ENCODE measurements at places on chromosomes 4 and X.

DNA sequence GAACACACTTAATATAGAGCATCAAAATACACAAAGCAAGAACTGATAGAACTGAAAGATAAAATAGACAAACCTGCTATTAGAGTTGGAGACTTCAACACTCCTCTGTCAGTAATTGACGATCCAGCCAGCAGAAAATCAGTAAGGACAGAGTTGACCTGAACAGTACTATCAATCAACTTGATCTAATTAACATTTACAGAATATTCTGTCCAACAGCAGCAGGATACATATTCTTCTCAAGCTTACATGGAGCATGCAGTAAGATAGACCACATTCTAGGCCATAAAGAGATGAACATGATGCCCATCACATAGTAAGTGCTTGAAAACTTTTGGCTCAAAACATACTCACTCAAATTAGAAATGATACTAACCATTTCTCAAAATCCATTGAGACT, 196.7 kb upstream of the KLF3 start:
- no peak for DNase-seq

DNA sequence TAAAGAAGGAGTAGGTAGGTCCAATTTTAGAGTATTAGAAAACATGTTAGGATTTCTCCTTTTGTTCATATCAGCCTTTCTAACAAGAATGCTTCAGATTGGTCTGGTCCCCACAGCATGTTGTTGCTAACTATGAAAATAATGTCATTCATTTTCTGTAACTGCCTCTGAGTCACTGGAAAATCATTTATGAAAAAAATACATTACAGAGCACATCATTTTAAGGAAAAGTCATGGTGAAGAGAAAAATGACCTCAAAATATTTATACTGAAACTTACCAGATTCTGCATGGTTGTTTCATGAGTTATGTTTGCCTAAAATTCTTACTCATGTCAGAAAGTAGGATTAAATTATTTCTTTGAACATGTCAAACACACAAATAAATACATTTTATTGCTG, 35.2 kb downstream of the DTHD1 start:
- peak; percentile 24 for DNase-seq

DNA sequence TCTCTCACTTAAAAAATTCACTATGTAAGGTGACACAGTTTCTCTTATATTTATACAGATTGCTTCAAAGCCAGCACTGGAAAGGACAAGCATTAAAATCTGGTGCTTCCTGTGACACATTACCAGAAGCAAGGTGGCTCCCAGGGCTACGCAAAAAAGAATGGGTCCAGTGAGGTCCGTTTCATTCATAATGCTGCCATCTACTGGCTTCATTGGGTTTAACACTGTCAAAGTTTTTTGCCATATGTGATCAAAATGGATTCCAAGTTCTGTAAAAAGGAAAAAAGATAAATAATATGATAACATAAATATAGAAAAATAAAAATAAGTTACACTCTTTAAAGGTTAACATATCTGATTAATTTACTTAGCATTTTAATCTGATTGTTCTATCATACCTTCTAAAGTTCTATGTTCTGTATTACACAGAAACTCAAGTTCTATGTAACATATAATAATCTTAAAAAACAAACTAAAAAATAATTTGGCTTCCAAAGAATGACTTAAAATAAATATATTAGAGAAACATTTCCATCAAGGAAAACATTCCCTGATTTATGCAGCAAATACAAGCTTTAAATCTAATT, 22.1 kb downstream of the YIPF7 start:
- DNase-seq: peak; percentile 52

DNA sequence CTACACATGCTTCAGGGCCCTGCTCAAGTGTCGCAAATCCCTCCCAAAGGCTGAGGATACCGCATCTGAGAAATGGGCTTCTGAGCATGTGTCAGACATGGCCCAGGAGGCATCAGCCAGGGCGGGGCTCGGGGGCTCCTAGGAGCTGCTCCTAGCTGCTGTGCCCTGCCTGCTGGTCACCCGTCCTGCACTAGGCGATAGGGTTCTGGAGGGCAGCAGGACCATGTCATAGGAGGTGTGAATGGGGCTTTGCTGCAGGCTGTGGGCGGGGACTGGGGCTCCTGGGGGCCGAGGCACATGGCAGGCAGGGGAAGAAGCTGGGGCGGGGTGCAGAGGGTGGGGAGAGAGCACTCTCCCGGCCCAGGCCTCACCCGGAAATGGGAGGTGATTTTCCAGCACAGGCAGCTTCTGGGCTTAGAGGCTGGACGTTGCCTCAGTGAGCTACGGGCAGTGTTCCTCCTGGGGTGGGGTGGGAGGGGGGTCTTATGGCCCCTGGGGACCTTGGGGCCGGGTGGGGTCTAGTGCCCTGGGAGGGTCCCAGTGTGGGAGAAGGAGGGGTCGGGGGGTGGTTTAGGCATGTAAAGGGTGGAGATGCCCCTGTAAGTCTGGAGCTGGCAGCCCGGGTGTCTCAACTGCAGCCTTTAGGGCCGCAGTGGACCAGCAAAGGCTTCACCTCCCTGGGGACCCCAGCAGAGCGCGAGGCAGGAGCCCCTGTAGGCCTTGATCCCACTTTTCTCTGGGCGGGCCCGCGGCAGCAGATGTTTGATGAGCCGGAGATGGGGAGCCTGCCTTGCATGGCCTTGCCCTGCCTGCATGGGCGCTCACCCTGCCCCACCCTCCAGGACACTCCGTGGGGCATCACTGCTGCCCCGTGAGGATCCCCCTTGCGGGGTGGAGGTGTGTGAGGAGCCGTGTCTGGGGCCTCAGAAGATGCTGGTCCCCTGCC, 98.6 kb upstream of the LRPAP1 start:
- no peak for DNase-seq

DNA sequence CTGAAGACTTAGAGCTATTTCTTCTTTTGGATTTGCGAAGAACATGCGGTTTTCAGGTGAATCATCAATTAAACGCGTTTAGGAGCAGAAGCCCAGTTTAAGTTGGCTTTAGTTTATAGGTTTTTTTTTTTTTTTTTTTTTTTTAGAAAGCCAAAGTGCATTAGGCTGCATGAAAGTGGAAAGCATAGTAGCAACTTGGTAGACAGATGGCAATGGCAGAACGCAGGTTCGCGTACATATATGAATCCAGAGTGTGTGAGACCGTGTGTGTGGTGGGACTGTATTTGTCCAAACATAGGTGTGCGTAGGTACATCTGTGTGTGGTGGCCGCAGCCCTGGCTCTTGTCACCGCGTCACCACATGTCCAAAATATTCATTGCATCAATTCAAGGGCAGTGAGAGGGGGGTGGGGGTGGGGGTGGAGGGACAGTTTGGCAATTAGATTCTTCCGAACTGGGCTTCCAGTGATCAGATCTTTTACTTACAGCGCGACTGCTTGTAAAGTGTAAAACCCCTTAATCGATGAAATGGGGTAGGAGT, 901 bp downstream of the JADE1 start:
- no peak for DNase-seq

DNA sequence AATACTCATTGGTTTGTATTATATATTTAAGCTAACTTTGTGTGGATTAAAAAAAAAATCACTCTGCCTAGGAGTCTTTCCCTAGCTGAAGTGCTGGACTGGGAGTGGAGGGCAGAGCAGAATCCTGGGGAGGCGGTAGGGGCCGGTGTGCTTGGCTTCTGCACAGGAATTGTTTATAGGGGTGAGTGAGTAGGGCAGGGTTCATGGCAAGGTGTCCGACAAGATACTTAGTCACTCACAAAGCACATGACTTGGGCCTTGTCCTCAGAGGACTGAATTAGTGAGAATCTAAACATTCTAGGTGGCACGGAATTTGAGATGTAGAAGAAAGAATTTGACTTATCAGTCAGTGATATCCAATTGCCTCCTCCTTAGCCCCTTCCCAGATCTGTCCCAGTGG, 32.2 kb downstream of the FNIP2 start:
- no peak for DNase-seq

GRCh38 chrX:109600237-109600651, 24.7 kb downstream of the KCNE5 start:
- DNase-seq: no peak

- DNase-seq: no peak
These were observed 733.3 kb downstream of the RPA4 start for GRCh38 chrX:97616883-97617530.

- no peak for DNase-seq
These were observed 142.5 kb downstream of the COL4A5 start for GRCh38 chrX:108582151-108582550.

DNA sequence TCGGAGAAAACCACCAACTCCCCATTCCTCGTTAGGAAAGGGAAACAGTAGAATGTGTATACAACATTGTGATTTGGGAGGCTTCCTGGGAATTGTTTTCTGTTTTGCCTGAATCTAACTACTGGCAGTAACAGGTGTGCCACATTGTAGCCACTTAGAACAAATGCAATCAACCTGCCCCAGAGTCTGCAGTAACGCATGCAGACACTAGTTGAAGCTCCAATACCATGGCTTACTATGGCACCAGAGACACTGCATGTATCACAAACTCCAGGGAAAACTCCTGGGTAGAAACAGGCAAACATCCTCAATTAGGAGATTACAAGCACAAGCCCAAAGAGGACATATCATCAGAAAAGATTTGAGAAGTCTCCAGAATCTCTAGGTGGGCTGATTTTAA, 154.2 kb upstream of the NEIL3 start:
- DNase-seq: no peak

GRCh38 chrX:68732906-68733493, 85.5 kb downstream of the STARD8 start:
- peak; percentile 41 for DNase-seq

DNA sequence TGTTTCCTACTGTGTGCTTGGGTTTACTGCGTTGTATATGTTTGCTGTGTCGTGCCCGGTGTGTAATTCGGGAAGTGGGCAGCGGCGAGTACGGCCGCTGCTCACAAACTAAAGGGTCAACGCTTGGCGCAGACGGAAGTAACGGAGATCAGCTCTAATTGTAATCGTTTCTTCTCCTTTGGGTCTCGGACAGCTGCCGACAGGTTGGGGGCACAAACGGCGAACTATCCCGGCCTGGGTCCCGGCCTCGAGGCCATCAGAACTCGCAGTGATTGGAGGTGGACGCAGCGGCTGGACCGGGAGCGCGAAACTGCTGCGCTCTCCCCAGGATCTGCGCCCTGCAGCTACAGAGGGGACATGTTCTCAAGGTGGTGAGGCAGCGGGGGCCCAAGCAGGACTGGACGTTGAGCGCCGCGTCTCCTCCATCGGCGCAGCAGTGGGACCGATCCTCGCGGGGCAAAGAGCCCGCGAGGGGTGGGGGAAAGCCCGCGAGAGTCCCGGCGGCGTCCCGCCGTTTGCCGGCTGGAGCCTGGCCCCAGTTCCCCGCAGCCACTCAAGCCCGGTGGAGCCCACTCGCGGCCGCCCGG, 516 bp upstream of the ZIC3 start:
- DNase-seq: no peak

DNA sequence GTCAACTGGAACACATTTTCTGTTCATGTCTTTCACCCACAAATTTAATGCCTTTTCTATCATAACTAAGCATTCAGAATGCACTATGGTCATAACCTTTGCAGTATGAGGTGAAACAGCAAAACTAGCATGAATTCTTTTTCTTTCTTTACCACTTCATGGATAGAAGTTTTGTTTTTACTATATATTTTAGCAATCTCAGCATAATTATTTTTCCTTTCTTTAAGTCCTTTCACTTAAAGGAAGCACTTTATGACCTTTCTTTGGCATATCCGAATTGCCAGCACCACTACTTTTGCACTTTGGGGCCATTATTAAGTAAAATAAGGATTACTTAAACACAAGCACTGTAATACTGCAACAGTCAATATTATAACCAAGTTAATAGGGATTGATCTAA, 115.1 kb upstream of the DKK2 start:
- DNase-seq: no peak

DNA sequence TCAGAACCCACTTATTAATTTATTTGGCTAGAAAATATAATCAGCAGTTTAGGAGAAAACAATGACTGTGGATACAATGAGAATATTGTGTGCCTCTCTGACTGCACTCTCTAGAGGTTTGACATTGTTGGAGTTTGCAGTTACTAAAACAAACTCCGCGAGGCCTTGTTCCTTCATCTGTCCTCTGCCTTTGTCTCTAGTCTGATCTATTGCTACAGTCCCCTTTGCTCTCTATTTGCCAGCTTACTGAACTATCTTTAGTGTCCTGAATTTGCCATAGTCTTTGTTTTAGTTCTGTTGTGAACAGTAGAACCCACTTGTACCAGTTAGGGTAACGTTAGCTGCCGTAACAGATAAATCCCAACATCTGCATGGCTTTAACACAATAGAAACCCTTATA, 81.4 kb upstream of the RPS6KA3 start:
- DNase-seq: no peak

DNA sequence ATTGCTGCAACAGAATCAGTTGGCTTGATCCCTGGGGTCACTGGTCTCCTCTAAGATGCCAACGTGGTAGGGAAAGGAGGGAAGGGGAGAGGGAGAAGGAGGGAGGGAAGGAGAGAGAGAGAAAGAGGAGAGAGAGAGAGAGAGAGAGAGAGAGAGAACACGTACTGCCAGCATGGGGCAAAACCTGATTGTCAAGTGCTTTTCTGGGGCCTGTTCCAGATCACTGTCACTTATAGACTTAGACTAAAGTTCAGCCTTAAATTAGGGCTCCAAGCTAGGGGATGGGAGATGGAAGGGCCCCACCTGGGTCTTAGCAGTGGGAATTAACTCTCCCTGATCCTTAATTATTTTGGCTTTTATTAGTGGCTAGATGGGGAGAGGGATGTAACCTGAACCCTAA, 12.9 kb downstream of the SHROOM4 start:
- DNase-seq: no peak

GRCh38 chr4:150135134-150135772, 57.0 kb downstream of the DCLK2 start:
- DNase-seq: no peak

GRCh38 chrX:129449148-129449547, 74.1 kb downstream of the SMARCA1 start:
- no peak for DNase-seq

- DNase-seq: no peak
These were observed 11.3 kb downstream of the PDE6B start for GRCh38 chr4:636628-637159.

- no peak for DNase-seq
These were observed 300.7 kb downstream of the NR3C2 start for GRCh38 chr4:148141501-148141900.

- no peak for DNase-seq
These were observed 27.5 kb downstream of the LNX1 start for GRCh38 chr4:53563824-53564223.

DNA sequence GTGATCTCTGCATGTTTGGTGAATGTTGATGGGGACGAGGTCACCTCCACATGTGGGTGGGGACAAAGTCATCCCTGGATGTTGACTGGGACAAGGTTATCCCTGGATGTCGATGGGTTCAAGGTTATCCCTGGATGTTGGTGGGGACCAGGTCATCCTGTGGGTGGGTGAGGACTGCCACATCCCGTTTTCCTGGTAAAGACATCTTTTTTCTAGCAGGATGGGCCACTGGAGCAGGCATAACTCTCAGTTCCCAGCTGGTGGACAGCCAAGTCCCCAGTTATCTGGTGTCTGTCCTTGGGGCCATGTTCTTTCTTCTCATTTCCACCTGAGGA, 28.3 kb upstream of the PLCXD1 start:
- no peak for DNase-seq

- DNase-seq: no peak
These were observed 15.6 kb downstream of the RBM41 start for GRCh38 chrX:107102980-107103379.
